ENCODE measurements at places on chromosomes 1 and 21.

- DNase-seq = peak; percentile 44
Observed at GRCh38 chr1:44646261-44647110, 27.8 kb downstream of the TMEM53 start.

GRCh38 chr1:150257624-150258585 lies at the start of gene CA14:
CA14 (plus strand) TSS chr1:150257774; CDS start chr1:150258129, 355 bp downstream.
- peak; percentile 38 for DNase-seq

DNA sequence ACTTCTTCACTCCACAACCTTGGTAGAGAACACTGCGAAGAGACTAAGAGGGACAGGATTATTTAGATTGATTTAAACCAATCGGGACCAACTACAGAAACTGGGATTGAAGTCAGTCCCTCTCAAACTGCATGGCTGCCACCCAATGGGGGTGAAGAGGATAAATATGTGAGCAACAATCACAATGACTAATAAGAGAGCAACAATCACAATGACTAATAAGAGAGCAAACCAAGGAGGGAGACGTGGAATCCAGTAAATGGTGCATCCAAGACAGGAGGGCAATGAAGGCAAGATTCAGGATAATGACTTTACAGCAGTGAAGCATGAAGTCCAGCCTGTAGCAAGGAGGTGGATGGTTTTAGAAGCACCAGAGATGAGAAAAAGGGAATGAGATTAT lies 322.8 kb downstream of the TTLL7 start:
- DNase-seq = no peak

DNA sequence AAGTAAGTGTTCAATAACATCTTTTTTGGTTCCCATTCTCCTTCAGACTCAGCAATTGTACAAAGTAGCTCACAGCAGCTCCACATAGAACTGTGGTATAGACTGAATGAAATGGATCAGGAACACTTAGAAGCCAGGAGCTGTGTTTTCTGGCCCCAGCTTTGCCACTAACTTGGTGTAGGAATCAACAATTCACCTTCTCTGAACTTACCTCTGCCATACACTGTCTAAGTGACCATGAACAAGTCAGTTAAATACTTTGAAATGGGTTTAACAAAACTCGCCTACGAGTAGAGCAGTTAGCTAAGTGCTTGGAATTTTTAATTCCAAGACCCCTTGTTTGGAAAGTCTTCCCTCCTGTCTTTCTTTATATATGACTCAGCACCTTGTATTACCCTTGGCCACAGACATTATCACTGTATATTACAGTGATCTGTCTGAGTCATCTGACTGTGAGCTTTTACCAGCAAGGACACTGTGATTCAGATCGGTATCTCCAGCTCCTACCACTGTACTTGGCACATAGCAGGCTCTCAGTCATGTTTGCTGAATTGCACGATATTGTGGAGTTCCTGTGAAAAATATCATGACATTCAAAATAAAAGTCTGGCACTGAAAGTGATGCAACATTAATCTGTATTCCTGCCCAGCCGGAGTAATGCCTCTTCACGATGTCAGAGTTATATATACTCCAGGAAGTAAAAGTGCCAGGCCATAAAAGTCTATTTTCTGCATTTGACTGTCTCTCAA lies 101.7 kb upstream of the BEND5 start:
- no peak for DNase-seq

DNA sequence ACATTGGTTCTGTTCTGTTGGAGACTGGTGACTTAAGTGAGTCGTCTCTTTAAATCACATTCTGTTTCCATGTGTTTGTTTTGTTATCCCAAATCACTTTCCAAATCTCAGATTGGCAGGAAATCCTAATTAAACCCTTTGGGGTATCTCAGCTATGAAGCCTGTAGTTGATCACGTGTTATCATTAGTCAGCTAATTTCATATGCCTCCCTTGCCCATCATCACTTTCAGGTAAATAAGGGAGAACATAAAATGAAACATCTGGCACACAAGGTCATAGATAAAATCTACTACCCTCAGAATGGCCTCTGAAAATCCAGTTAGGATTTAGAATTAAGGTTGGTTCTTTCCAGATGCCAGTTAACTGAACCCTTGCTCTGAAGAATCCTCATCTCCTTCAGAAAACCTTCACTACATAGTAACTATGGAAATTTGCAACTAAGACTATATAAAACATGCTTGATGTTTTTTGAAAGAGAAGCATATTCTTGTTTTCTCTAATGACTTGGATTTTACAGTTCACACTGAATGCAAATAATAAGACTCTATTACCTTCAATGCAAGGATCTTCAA lies 401.5 kb downstream of the DSCAM start:
- no peak for DNase-seq

DNA sequence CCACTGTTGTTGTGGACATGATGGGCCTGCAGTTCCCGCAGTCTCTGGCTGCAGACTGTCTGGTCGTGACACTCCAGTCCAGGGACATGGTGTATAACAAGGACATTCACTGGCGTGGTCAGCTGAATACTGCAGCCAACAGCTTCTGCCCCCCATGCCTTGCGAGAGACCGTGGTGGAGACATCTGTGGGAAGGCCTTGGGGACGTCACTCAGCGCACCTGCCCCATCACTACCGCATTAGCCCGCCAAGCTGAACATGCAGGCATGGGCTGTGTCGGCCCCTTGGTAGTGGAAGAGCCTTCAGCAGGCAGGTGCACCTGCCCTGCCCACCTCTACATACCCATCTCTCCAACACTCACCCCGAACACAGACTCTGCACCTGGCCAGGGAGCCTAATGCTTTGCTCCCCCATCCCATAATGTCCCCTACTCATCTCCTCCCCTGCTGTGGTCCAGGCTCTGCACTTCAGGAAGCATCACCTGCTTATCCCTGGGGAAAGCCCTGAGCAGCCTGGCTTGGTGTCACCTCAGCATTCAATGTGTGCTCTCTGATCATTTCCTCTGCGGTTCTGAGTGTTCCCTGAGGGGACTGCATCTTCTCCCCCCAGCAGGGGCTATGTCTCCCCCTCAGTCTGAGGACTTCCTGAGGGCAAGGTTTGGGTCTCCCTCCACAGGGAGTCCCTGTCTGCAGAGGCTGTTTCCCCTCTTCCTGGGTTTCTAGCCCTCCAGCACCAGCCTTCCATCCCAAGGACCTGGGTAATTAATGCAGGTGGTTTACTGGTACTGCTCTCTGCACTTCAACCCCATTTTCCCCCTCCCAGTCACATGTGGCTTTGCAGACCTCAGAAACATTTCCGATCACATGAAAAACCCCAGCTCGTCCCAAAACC lies 3.2 kb downstream of the PGLYRP4 start:
- DNase-seq = no peak

DNA sequence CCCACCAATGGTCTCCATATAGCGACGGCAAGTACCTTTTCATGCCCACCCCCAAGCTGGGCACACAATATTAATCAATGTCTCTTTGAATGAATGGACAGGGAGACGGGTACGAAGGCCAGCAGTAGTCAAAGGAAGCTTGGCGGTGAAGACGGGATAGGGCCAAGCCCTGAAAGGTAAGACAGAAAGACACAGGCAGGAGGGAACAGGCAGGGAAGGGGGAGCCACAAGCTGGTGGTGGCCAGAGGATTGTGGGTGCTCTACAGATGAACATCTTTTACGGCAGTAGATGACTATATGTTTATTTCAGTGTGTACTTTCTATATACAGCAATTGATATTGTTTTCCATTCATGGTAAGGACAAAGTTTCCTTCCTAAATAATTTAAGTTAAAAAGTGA lies 16.3 kb downstream of the CAPZB start:
- no peak for DNase-seq

DNA sequence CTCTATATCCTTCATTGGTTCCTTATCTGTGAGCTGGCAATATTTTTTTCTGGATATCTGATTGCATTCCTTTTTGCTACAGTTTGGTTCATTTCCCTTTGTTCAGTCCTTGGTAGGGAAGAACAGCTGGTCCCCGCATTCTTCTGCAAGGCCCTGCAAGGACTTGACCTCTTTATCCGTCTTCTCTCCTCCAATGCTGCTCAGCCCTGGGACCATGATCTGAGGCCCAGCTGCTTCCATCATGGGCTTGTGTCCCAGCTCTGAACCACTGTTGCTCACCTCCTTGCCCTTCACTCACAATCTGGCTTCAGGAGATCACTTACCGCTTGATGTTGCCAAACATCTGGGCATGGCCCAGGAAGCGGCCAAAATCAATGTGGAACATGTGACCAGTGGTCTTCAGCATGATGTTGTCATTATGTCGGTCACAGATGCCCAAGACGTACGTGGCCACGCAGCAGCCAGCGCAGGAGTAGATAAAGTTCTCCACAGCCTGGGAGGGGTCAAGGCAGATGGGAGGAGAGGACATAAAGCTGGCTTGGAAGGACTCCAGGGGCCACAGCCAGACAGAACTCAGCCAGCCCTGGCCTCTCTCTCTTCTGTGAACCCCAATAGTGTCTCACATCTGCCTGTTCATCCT lies 22.6 kb upstream of the PPP1R15B start:
- no peak for DNase-seq

DNA sequence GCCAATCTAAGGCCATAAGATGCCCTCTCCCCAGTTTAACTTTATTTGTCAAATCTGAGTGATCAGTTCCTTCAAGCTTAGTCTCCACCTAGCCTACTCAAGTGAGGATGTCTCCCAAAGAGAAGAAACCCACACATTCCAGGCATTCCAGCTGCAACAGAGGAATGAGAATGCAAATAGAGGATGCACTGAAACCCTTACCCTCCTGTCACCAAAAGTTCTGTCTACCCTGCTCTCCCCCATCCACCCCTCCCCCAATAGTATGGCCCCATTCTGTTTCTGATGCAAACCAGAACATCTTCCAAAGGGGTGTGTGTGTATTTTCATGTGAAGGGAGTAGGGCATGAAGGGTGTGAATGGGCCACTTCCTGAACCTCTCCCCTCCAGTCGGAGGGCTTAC lies 3.0 kb downstream of the DUSP23 start:
- no peak for DNase-seq

DNA sequence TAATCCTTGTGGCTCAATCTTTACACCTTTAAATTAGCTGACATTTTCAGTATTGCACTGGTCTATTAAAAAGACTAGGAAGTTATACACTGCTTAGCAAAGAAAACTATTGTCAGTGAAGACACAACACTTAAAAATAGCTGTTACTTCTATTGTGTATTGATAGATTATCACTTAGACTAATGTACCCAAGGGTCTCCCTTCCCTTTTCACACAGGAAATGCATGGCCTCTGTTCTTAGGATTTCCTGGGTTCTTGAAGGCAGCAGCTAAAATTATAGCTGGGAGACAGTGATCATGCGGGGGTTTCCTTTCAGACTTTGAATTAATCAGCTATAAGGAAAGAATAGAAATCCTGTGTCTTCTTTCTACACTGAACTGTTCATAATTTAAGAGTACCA lies 12.8 kb downstream of the DIP2A start:
- no peak for DNase-seq

DNA sequence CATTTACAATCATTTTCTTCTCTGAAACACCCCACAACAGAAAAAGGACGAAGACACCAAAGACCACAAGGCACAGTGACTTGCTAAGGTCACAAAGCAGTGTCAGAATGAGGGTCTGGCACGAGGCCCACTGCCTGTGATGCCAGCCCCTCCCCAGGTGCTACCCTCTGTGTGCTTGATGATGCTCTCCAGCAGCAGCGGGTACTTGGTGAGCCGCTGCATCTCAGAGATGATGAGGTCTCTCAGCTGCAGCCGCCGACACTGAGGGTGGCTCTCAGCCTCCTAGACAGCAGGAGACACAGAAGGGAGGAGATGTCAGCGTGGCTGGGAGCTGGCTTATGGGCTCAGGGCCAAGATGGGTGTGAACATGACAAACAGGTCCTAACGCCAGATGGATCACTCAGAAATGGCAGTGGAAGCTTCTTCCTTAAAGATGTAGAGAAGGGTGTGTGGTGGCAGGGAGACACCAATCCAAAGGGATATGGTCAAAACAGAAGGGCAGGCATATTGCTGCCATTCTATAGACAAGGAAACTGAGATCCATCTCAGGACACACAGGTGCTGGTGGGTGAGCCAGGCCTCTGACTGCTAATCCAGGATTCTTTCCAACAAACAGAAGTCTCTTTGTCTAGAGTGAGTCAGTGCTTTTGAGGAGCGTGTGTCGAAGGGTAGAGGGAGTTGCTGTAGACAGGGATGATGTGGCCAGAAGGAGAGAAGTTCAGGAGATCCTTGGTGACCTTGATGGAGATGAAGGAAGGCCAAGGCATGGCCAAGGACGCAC lies 25.6 kb downstream of the LRRC71 start:
- DNase-seq = no peak

DNA sequence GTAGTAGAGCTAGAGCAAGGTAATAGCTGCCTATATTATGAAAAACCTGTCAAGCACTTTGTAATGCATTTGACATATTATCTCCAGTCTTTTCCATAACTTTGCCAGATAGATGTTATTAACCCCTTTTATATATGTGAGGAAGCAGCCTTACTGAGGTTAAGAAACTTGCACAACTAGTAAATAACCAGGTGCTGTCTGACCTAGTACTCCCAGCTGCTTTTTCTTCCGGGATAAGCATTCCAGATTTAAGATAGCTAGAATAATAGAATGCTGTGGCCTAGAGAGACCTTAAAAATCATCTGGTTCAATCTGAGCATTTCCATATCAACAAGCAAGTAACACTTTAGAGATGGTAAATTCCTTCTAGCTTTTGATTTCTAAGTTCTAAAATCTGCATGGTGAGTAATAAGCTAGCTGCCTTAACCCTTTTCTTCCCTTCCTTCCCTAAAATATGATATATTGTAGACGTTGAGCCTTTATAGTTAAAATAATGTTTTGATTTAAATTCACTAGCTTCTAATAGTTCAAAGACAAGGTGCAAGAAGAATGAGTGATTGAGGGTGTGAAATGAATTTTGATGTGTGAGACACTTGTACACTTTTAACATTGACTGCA lies 1.8 kb downstream of the SH3GLB1 start:
- peak; percentile 38 for DNase-seq

DNA sequence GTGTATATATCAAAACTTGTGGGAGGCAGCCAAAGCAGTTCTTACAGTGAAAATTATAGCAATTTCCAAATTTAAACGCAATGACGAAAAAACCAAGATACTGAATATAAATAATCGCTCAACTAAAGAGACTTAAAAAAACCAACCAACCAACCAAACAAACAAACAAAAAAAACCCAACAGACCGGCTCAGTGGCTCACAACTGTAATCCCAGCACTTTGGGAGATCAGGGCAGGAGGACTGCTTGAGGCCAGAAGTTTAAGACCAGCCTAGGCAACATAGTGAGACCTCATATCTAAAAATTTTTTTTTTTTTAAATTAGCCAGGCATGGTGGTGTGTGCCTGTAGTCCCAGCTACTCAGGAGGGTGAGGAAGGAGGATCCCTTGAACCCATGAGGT lies 23.4 kb downstream of the RPL5 start:
- no peak for DNase-seq

DNA sequence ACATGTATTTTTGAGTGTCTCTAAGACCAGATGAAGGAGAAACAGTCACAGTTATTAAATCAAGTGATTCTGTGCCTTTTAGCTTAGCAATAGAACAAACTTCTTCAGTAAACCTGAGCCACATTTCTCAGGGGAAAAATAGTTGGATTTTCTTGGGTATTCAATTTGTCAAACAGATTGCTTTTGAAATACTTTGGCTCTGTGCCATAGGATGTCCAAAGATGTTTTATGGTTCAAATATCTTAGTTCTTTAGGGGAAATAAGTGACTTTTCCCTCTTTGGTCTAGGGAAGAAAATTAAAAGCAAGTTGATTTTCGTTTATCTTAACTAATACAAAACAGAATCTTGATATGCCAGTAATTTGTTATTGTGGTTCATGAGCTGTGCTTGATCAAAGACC lies 125.9 kb downstream of the ATP5PO start:
- DNase-seq = no peak

Measured in muscle of leg (tissue), 16 donors.